Ovary (tissue), 10 donors: ENCODE measurements at places on chromosomes 3 and 15. TPM values are rescaled to one million over a fixed set of nuclear protein-coding genes. Genes with fewer than 3 reads are reported as not detected.
A peak's percentile ranks its signal among the peaks of the same experiment; 100 is the strongest.

The DCUN1D1 gene
- 40.6 TPM for total RNA-seq

The GOLGA8T gene
- total RNA-seq = 0.71 TPM

The POPDC2 gene
- total RNA-seq = 2.4 TPM

The MAPKBP1 gene
- total RNA-seq = 38.9 TPM

The RPUSD3 gene
- 25.4 TPM for total RNA-seq

The SEMA3F gene
- total RNA-seq = 4.3 TPM

The TMEM158 gene
- total RNA-seq = 2.0 TPM

The CD86 gene
- total RNA-seq = 1.5 TPM

The SLC38A3 gene
- 3.7 TPM for total RNA-seq

The ROPN1 gene
- not detected for total RNA-seq

The CD80 gene
- total RNA-seq = not detected

The SLC28A1 gene
- 0.10 TPM for total RNA-seq

GRCh38 chr15:83692746-83693581 is 39.0 kb downstream of the ADAMTSL3 start:
- DNase-seq = no peak
- H3K36me3 ChIP-seq = no peaks in the 10 kb centered on the region
- H3K27ac ChIP-seq = no peak overlapping the region
- H3K4me3 ChIP-seq = no peak overlapping the region

DNA sequence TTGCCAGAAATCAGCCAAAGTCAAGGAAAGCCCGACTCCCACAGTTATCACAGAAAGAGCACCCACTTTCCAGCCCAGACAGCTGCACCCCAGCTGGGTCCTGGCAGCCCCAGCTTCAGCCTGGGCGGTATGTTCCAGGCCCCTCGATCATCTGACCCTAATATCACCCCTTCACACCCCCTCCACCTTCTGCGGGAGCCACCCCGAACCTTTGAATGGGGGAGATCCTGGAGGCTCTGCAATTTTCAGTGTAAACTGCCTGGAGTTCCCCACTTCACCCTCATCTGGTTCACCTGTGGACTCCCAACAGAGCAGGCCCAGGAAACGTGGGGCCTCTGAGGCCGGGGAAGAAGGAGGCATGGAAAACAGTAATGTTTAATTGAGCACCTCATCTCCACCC is 5.9 kb downstream of the PRSS50 start:
- no peak overlapping the region for H3K4me3 ChIP-seq
- H3K4me1 ChIP-seq = no peaks in the 10 kb centered on the region
- H3K36me3 ChIP-seq = no peaks in the 10 kb centered on the region
- no peak for DNase-seq
- no peaks in the 10 kb centered on the region for H3K27me3 ChIP-seq
- no peak overlapping the region for H3K27ac ChIP-seq

- no peaks in the 10 kb centered on the region for H3K27me3 ChIP-seq
- H3K36me3 ChIP-seq = no peaks in the 10 kb centered on the region
- H3K4me3 ChIP-seq = no peak overlapping the region
- DNase-seq = no peak
- peaks cover 14% of the 10 kb centered on the region for H3K4me1 ChIP-seq
Measured at GRCh38 chr3:49495023-49495422, 25.0 kb downstream of the DAG1 start.

- H3K4me1 ChIP-seq = peaks cover 6% of the 10 kb centered on the region
- no peaks in the 10 kb centered on the region for H3K27me3 ChIP-seq
- no peak for DNase-seq
- no peaks in the 10 kb centered on the region for H3K36me3 ChIP-seq
Measured at GRCh38 chr3:184230603-184231528, 1.5 kb downstream of the VWA5B2 start.

DNA sequence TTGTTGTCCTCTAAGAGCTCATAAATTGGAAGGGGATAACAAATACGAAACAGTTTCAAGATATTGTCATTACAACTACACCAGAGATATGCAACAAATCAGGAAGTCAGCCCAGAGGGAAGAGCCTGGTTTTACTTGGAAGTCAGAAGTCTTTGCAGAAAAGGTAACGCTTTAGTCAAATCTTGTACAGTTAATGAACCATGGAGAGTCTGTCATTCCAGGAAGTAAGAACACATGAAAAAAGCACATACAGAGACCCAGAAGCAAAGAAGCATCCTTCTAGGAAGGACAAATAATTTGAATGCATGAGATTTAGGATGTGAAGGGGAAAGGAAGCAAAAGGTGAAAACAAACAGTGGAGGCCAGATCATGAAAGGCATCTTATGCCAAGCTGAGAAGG is 19.6 kb downstream of the DYNC1LI1 start:
- peaks cover 2% of the 10 kb centered on the region for H3K4me1 ChIP-seq
- H3K27me3 ChIP-seq = no peaks in the 10 kb centered on the region
- H3K27ac ChIP-seq = no peak overlapping the region
- no peak overlapping the region for H3K4me3 ChIP-seq
- no peaks in the 10 kb centered on the region for H3K36me3 ChIP-seq

- H3K27ac ChIP-seq = no peak overlapping the region
- no peak for DNase-seq
- no peaks in the 10 kb centered on the region for H3K4me1 ChIP-seq
- no peaks in the 10 kb centered on the region for H3K27me3 ChIP-seq
Measured at GRCh38 chr3:122076491-122077292, 21.5 kb downstream of the CD86 start.

- no peaks in the 10 kb centered on the region for H3K36me3 ChIP-seq
- no peak overlapping the region for H3K4me3 ChIP-seq
- no peaks in the 10 kb centered on the region for H3K27me3 ChIP-seq
- DNase-seq = no peak
- H3K4me1 ChIP-seq = no peaks in the 10 kb centered on the region
Measured at GRCh38 chr3:100802126-100802525, 92.8 kb downstream of the TFG start.

DNA sequence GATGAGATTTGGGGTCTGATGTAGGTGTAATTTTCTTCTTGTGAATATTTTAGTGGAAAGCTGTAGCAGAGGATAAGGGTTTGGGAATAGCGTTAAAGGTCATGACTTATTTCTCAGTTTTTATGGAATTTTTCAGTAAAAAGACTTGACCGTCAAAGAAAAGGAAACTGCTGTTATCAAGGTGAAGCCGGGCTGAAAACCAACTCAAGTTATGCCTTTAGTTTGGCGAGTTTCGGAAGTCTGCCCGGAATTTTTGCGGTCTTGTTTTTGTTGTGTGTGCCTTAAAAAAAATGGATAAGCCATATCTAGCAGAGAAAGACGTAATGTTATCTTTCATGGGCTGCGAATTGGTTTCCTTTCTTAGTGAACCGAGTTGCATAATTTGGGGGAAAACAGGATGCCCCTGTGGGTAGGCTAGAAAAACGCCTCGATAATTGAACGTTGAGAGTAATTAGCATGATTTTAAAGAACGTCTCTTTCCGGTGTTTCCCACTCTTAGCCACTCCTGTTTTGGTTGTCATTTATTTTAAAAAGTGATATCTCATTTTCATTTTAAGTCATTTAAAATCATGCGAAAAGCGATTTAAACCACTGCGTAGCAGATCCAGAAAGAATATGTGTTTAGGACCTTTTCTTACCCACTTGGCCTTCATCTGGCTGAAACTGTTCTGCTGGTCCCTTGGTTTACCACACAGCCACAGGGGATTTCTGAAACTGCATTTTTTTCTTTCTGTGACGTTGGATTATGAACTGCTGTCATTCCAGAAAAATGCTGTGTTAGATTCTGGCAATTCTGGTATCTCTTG is 1.1 kb downstream of the NFKBIZ start:
- H3K36me3 ChIP-seq = no peaks in the 10 kb centered on the region
- H3K27me3 ChIP-seq = no peaks in the 10 kb centered on the region
- H3K4me1 ChIP-seq = peaks cover 4% of the 10 kb centered on the region
- H3K4me3 ChIP-seq = peak overlapping the region; percentile 76
- DNase-seq = no peak
- H3K27ac ChIP-seq = peak overlapping the region; percentile 99

DNA sequence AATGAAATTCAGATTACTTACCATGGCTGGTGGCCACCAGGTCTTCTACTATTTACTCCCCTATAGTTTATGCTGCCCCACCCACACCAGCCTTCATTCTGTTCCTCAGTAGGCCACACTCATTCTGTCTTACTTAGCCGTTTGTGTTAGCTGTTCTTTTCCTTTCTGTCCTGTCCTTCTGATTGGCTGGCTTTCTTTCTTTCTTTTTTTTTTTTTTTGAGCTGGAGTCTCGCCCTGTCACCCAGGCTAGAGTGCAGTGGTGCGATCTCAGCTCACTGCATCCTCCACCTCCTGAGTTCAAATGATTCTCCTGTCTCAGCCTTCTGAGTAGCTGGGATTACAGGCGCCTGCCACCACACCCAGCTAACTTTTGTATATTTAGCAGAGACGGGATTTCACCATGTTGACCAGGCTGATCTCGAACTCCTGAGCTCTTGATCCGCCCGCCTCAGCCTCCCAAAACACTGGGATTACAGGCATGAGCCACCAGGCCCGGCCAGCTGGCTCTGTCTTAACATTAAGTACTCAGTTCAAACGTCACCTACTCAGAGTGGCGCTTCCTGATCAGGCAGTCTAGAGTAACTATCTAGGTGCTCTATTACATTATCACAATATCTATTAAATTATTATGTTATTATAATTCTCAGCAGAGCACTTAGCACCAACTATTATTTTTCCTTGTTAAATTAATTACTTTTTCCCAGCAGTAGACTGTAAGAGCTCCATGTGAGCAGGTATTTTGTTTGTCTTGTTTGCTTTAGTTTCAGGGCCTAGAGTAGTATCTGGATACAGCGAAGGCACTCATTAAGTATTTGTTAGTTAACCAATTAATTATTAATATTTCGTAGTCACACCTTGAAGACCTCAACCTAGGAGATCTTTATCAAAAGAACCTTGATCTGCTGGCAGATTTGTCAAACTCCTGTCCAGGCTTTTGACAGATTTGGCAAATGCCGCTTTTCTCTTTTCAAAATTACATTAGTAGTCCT is 6.4 kb downstream of the CMSS1 start:
- DNase-seq = no peak
- H3K27ac ChIP-seq = no peak overlapping the region
- no peaks in the 10 kb centered on the region for H3K36me3 ChIP-seq
- no peaks in the 10 kb centered on the region for H3K4me1 ChIP-seq
- H3K4me3 ChIP-seq = no peak overlapping the region
- H3K27me3 ChIP-seq = no peaks in the 10 kb centered on the region

- H3K4me3 ChIP-seq = no peak overlapping the region
- no peak overlapping the region for H3K27ac ChIP-seq
- no peaks in the 10 kb centered on the region for H3K36me3 ChIP-seq
Measured at GRCh38 chr3:67601385-67601784, 53.0 kb downstream of the SUCLG2 start.

DNA sequence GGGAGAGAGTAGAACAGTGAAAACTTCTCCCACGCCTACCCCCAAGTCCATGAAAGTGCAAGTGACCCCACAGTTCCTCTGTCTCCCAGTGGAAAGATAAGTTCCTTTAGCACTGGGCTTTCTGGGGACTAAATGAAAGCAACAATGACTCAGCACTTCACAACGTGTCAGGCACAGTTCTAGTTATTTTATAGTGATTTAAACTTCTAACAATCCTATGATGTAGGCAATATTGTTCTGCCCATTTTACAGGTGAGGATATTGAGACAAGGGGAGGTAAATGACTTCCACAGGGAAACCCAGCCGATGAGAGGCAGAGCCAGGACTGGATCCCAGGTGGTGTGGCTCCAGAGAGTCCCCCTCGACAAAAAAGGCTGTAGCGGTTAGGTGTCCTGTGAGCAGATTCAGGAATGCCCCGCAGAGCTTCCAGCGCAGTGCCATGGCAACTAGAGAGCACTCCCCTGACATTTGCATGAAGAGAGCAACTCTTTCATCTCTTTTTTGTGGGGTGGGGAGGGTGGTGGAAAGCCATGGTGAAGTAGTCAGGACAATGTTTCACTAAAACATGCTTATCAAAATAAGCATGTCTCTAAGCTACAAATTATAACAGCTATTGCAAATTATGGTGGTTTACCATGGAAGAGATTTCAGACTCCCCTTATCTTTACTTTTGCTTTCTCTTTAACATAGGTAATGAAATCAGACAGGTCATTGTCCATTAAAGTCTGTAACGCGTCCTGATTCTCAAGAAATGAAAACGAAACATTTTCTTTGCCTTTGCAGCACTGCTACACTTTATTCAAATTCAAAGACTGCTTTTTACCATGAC is 62.1 kb downstream of the NR2F2 start:
- DNase-seq = no peak
- peaks cover 4% of the 10 kb centered on the region for H3K4me1 ChIP-seq
- H3K27ac ChIP-seq = no peak overlapping the region
- no peak overlapping the region for H3K4me3 ChIP-seq
- no peaks in the 10 kb centered on the region for H3K36me3 ChIP-seq
- H3K27me3 ChIP-seq = no peaks in the 10 kb centered on the region

GRCh38 chr3:123055352-123055751 is 11.5 kb upstream of the PDIA5 start:
- no peaks in the 10 kb centered on the region for H3K27me3 ChIP-seq
- H3K4me3 ChIP-seq = no peak overlapping the region

GRCh38 chr15:74604983-74605794 is 10.4 kb upstream of the CLK3 start:
- H3K4me3 ChIP-seq = no peak overlapping the region
- DNase-seq = no peak
- H3K27ac ChIP-seq = no peak overlapping the region

- H3K36me3 ChIP-seq = no peaks in the 10 kb centered on the region
- H3K4me1 ChIP-seq = peaks cover 11% of the 10 kb centered on the region
- DNase-seq = no peak
- no peak overlapping the region for H3K4me3 ChIP-seq
- H3K27me3 ChIP-seq = no peaks in the 10 kb centered on the region
Measured at GRCh38 chr15:74727727-74728126, 2.4 kb upstream of the CYP1A1 start.
